ENCODE measurements at places on chromosomes 6 and 20.

DNA sequence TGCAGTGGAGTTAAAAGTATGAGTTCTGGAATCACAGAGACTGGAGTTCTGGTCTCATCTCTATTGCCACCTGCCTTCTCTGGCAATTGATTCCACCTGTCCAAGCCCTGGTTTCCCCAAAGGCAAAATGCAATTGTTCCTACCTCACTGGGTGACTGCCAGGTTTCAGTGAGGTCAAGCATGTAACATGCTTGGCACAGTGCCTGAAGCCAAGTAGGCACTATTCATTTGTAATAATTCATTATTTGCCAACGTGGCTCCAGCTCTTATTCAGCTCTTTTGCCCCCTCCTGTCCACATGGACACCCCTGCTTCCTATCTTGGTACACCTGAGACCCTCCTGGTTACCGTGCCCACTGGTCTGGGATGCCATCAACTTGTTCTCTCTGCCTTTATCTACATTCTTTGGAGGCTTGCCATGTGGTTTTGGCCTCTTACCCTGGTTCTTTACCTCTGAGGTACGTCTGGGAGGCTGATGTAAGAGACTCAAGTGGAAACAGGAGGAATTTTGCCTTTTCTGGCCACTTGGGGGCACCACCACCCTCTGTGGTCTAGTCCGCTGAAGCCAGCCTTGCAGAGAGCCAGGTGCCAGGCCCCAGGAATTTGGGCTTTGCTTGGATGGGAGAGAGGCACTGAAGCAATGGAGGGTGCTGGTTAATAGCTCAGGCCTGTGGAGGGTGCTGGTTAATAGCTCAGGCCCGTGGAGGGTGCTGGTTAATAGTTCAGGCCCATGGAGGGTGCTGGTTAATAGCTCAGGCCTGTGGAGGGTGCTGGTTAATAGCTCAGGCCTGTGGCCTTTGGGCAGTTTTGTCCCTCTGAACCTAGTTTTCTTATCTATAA is 1.7 kb downstream of the KCNK15 start:
- DNase-seq, result peak; percentile 83

- DNase-seq, result no peak
Measured at GRCh38 chr6:53679446-53679933, 13.9 kb upstream of the KLHL31 start.

GRCh38 chr6:127918506-127919427 is 17.9 kb upstream of the THEMIS start:
- no peak for DNase-seq

DNA sequence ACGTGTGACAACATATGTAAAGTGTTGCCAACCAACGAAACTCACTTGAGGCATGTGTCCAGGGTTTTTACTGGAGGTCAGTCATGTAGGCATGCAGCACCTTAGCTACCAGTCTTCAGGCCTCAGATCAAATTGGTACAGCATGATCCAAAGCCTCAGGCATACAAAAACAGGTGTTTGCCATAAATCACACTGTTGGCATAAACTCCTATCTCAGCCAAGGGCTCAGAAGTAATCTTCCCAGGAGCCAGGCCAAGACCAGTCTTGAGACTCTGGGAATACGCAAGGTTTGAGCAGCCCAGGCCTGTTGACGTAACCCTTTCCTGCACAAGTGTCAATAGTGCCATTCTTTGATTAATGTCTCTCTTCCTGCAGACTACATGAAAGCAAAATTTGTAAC is 163.5 kb downstream of the PRL start:
- DNase-seq, result no peak

GRCh38 chr6:128266946-128267345 is 253.5 kb downstream of the PTPRK start:
- DNase-seq, result no peak

DNA sequence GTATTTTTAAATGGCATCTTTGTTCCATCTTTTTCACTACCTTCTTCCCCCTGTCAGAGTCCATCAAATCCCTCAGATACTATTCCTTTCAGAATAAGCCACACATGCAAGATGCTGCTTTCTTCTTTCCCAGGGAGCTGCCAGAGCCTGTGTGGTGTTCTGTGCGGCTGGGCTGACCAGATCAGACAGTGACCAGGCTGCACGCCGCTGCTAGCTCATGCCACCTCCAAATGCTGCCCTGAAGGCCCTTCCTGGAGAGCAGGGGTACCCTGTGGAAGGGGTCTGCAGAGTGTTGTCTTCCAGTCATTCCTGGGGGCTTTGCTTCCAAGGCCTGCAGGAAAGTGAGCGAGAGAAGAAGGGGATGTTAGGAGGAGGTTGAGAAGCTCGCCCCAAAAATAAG is 179.1 kb upstream of the SUPT3H start:
- DNase-seq, result no peak

DNA sequence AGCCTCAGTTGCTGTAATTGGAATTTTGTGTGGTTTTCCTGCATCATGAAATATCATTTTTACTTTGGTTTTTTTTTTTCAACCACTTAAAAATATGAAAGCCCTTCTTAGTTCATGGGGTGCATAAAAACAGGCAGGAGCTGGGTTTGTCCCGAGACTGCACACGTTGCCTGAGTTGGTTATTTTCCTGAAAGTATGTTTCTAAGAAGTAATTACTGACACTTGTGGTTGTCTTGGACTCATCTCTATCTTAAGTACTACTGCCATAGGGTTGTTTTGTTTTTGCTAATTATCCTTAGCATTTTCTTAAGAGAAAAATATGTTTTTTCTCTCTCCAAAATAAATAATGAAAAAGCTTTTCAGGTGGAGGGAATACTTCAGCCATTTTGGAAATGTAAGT is 40.1 kb downstream of the FAM120B start:
- no peak for DNase-seq

- DNase-seq, result no peak
Measured at GRCh38 chr6:33815854-33816253, 12.1 kb upstream of the MLN start.

- no peak for DNase-seq
Measured at GRCh38 chr6:47483516-47483852, 5.9 kb downstream of the CD2AP start.

DNA sequence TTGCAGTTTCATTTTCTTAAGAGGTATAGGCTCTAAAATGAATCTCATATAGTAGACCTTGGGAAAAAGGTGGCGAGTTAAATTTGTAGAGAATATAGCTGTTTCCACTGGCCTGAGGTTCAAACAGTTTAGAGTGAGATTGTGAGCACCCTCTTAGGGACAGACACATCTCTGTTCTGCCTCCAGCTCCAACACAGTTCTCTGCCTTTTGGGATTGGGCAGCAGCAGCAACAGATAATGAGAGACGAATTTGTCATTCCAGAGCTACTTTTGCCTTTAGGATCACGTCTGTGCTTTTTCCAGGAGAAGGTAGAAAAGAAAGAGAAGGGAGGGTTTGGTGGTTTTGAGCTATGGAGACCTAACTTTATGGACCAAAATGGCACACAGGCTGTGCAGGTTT is 289.4 kb downstream of the PRL start:
- no peak for DNase-seq

DNA sequence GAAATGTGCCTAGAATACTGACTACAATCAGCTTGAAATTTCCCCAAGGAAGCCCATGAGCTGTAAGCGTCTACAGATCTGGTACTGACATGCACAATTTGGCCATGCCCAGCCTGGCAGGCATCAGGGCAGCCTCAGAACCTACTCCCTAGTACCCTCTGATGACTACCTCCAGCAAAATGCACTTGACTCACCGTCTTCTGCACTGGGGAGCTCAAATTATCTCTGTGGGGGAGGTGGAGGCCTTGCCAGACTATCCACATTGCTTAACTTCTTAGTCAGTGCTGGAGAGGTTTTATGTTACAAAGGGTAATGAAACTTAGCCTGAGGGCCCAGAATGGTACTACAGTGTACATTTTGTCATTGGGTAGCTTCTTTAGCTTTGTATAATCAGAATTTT is 126.0 kb upstream of the ADGRF1 start:
- DNase-seq, result peak; percentile 18

All from transverse colon (tissue), 4 donors.